ENCODE measurements at places on chromosomes 6 and 20. TPM values are rescaled to one million over a fixed set of nuclear protein-coding genes. Genes with fewer than 3 reads are reported as not detected.

Gene CDH22
- polyA plus RNA-seq = not detected

DNA sequence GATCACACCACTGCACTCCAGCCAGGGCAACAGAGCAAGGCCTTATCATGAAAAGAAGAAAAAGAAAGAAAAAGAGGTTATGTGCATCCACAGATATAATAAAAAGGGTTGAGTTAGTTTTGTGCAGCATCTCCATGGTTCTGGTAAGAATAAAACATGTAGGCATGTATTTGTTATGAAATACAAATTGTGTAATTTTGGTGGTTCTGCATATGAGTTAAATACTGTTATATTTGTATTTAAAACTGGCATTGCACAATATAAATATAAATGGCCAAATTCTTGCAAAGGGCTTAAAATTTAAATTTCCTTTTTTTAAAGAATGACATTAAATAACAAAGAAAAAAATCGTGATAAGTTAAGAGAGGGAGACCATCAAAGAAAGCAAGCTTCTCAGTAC, 159.1 kb upstream of the PREP start:
- no peak for DNase-seq

Gene PDE10A
- polyA plus RNA-seq = 27.7 TPM

Gene TOMM34
- 36.8 TPM for polyA plus RNA-seq

DNA sequence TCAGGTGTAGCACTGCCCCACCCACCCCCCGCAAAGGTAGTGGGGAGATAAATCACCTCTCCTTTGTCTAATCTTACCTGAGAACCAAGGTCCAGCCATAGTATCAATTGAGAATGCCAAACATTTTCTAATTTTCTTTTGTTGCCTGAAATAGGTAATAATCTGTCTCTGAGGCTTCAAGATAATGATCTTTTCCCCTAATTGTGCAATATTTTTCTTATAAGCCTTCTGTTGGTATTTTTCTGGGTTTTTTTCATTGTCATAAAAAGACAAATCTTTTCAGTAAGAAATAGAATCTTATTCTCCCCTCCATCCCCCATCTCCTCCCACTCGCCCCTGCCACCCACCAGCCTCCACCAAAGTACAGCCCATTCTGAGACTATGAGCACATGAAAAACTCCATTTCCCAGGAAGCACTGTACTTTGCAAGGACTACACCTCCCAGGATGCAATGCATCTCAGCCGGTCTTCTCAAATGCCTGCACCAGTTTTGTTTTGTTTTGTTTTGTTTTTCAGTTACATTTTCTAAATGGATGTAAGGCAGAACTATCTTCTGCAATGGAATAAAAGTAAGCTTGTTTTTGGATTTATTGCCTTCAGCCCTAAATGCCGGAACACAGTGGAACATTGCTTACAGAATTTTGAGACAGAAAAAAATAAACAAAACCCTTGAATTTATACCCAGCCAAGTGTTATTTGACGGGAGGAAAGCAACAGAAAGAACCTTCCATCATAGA, 268.0 kb downstream of the TFAP2A start:
- peak; percentile 28 for DNase-seq

DNA sequence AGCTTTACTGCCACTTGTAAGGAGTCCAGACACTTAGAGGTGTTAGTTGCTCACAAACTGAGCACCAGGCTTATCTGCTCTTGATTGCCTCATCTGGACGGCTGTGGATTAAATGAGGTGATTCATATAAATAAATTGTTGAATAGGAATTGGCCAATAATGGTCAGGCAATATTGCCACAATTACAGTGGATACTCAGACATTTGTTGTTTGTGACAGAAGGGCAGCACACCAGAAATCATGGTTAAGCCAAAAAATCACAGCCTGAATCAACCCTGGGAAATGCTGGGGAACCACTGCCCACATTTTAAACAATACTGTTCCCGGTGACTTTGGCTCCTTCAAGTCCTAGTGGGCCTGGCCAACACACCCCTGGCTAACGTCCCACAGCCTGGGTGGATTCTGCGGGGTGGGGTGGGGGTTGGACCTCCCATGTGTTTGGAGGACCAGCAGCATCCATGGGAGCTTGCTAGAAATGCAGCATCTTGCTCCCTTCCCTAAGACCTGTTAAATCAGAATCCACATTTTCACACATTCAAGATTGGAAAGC, 29.5 kb upstream of the SPDEF start:
- no peak for DNase-seq

Measured in renal cortex interstitium (tissue), 15 donors.